ENCODE measurements at places on chromosomes 6 and 20.

GRCh38 chr6:142531727-142532126 lies 229.9 kb downstream of the ADGRG6 start:
- DNase-seq = peak; percentile 72

DNA sequence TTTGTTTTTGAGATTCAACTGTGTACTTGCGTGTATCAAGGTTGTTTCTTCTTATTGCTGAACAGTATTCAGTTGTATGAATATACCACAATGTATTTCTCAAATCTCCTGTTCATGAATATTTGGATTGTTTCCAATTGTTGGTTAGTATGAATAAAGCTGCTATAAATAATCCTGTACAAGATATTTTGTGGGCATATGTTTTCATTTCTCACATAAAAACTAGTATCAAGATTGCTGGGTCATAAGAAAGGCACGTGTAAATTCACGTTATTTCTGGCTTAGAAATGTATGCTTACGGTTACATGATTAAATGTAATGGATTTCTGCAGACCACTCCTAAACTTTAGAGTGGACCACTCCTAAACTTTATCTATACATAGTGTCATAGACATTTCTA lies 96.6 kb downstream of the BTBD3 start:
- no peak for DNase-seq

- DNase-seq = no peak
Measured at GRCh38 chr6:18506382-18507017, 119.3 kb downstream of the RNF144B start.

DNA sequence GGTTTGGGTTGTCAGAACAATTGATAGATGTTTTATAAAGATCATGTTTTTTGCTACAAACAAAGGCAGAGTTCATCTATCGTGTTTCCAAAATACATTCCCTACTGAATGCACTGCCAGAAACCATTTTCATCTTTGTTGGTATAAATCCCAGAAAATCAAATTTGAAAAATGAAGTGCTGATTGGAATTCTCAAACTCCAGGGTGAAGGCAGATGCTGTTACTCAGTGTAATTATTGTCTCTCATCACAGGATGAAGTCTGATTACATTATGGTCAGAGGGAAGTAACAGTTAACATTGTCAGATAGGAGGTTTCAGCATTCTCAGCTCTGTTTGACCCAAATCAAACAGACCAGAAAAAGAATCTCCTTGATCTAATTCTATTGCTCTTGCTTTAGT lies 198.4 kb upstream of the KCNK16 start:
- no peak for DNase-seq

DNA sequence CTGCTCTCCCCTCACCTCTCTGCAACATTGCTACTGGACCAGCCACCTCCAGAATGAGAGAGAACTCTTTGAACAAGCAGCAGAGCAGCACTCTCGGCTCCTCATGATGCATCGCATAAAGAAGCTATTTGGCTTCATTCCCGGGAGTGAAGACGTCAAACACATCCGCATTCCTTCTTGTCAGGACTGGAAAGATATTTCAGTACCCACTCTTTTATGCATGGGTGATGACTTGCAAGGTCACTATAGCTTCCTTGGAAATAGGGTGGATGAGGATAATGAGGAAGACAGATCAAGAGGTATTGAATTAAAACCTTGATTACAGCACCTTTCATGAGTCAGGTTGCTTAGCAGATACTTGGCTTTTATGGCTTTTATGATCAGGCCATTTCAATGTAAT lies 4.3 kb downstream of the CALHM4 start:
- DNase-seq = no peak

DNA sequence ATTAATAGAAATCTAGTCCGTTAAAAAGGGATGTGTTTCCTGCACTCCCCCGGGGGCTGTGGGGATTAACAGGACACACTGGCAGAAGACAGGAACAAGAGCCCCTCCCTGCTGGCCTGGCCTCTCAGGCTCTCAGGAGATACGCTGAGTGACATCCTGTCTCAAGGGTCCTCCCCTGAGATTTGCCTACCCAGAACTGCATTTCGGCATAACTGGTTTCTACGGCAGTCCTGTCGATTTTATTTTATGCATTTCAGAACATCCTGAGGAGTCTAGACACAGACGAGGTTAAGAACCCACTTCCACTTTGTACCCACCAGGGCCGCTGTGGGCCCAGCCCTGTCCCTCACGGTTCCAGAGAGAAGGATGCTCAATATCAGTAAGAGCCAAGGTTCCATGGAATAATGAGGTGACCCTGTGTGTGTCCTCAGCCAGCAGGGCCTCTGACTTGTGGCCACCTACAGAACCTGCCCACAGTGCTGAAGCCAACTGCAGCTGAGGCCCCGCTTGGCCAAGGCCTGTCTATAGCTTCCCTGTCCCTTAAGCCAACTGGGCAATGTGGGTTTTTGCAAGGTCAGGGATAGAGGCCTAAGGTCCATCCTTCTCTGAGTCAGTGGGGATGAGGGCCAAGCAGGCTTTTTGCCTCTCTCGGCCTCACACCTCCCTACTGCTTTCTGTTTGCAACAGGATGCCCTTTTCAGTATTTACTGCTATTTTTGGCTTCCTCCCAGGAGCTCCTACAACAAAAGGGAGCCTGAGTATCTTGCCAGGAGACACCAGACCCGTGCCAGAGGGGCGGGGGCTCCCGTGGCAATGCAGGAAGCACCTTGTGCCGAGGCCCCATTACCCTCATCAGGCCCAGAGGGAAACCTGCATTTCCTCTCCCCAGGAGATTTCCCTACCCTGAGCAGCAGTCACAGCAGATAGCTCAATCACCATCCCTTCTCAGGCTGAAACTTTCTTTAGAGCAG lies 14.7 kb downstream of the UQCC2 start:
- no peak for DNase-seq

- no peak for DNase-seq
Measured at GRCh38 chr20:9616455-9616805, 102.0 kb downstream of the LAMP5 start.
